ENCODE measurements at places on chromosomes 1 and 21.

DNA sequence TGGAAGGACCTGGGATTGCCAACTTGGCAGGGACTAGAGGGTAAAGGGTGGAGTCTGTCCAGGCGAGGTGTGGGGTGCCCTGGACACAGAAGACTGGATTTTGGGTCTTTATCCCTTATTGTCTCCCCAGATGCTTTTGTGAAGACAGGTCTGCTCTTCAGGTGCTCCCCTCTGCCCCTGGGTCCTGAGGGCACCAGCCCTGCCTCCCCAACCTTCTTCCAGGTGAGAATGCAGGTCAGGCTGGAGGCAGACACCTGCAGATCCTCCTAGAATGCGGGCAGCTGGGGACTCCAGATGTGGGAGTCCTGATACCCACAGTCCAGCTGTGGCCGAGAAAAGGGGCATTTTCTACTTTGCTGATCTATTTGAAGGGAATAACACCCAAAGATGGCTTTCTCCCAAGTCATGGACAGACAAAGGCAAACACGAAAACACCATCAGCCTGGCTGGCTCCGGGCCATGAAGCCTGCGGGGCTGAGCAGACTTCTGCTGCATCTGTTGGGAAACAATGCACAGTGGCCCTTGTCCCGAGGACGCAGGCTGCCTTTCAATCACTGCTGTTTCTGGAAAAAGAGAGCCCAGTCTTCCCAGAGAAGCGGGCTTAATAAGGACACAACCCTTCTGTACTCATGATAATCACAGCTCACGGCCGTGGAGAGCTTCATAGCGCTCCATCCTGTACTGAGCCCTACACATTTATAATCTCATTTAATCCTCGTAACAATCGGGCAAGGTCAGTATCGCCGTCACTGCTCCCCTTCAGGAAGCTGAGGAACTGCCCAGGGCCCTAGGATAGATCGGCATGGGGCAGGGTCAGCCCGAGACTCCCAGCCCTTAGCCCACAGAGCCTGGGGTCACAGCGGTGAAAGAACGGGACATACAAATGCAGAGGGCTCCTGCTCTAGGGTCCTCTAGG, 62.0 kb upstream of the ABCG1 start:
- no peak for DNase-seq

GRCh38 chr1:21321963-21322680, 31.9 kb upstream of the ECE1 start:
- no peak for DNase-seq

- no peak for DNase-seq
Observed at GRCh38 chr1:53419034-53419433, 40.2 kb upstream of the DMRTB1 start.

DNA sequence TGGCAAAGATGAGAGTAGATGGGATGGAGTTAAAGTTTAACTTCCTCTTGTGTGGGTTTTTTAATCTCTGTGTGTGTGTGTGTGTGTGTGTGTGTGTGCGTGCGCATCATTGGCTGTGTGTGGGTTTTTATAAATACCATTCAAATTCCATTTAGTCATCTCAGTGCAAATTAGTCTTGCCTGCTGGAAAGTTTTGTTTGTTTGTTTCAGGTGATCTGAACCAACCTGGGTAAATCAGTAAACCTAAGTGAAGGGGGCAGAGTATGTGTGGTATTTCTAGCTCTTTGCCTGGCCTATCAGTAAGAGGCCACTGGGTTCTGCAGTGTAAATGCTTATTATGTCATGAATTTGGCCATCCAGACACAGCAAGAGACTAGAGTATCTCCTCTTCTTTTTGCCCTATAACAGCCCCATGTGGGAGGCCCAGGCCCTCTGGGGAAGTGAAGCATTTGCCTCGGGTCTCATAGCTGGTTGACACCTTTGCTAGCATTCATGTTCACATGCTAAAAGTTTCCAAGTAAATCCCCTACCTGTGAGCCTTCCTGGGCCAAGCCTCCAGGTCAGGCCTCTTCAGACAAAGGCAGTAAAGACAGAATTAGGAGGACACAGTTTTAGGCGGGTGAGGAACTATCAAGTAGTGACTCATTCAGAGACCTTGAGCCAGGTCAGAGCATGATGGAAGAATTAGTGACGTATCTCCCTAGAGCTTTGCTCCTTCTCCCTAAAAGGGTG, 14.7 kb downstream of the INTS3 start:
- no peak for DNase-seq

DNA sequence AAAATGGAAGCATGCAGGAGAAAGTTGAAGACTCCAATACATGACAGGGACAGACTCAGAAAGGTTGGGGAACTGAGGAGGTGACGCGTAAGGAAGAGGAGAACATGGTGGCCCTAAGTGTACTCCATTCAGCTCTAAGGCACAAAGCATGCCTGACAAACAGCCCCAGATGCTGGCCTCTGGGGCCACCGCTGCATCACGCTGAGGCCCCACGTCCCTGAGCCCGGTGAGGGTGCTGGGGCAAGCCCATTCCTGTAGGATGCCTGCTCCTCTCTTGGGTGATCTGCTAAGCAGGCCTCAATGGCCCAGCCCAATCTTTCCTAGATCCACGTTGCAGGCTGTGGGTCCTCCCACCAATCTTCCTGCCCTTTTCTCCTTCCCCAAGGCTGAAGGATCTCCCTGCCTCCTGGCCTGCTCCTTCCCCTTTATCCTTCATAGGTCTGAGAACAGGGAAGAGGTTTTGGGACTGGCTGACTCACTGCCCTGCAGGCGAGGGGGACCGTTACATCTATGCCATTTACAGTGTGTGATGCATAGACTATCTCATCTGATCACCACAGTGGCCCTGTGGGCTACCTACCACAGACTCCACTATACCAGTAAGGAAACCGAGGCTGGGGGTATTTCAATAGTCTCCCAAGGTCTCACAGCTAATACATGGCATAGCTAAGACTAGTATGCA, 16.8 kb upstream of the NID1 start:
- no peak for DNase-seq

DNA sequence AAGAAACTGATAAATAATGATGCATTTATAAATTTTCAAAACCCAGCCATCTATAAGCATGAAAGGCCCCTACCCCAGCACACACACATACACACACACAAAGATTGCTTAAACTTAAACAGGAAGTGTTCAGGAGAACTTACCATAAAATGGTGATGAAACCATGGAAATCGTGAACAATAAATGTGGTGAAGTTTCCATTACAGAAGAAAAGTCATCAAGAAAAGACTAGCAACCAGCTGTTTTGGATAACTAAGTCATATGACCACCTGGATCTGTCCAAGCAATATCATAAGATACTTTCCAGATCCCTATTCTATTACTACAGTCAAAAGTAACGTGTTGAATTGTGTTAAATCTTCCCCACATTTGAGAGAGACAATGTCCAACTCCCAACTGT, 24.1 kb downstream of the RGS5 start:
- DNase-seq = no peak

DNA sequence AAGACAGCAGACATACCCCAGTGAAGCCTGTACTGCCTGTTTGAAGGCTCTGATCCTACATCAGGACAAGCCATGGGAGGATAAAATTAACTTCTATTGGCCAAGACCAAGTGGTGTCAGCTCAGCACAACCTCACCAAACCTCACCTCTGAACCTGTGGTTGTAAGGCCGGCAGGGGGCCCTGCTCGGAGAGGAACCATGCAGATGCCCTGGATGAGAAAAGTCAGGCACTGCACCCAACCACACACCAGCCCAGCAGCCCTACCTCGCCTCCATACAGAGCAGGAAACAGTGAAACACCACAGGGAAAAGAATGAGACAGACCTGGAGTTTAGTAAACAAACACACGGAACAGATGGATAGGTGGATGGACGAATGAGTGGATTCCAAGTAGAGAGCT, 70.0 kb upstream of the PAX7 start:
- no peak for DNase-seq

- no peak for DNase-seq
Observed at GRCh38 chr1:37714689-37715088, 22.4 kb downstream of the CDCA8 start.

GRCh38 chr1:32112806-32113375, 5.0 kb downstream of the KPNA6 start:
- no peak for DNase-seq

DNA sequence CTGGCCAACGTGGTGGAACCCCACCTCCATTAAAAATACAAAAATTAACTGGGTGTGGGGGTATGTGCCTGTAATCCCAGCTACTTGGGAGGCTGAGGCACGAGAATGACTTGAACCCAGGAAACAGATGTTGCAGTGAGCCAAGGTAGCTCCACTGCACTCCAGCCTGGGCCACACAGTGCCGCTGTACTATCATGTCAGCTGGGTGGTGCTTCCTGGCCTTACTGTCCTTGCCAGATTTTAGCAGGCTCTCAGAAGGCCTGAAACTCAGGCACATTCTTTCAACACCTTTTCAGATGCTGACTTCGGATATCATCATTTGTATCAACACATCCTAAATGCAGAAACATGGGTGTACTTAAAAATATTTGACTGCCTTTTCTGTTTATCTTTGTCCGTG, 31.6 kb upstream of the NBL1 start:
- DNase-seq = no peak

- no peak for DNase-seq
Observed at GRCh38 chr1:100358210-100358609, 5.9 kb downstream of the CDC14A start.

DNA sequence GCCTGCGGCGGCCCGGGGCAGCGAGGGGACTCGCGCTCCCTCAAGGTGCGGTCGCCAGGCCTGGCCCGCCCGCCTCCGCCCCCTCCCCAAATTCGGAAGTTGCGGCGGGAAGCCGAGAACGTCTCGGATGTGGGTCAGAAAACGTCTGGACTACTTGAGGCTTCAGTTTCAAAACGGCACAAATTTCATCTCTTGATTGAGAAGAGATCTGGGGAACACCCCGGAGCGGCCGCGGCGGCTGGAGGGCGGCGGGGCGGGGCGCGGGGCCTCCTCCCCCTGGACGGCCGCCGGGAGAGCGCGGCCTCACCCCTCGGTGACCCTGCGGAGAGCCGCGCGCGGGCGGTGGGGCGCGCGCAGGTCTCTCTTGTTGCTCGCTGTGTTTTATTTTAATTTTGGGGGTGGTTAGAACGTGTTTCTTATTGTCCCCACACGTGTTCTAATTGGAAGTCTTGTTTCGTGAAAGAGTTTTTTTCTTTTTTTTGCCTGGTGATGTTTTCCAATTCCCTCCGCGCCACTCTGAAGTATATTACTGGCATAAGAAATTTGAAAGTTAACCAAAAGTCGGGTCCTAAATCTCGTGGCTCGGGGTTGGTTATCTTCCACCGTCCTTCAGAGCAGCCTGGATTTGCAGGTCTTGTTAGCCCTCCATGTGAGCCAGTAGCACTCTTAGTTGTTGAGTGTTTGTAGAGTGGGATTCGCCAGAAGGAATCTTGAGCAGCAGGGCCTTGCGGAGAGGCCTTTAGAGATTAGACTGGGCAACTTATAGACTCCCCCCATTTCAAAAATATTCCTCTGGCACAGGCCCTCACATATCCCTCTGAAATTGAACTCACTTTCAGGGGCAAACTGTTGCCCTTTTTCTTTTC, 749 bp downstream of the PCBP3 start:
- DNase-seq = no peak

DNA sequence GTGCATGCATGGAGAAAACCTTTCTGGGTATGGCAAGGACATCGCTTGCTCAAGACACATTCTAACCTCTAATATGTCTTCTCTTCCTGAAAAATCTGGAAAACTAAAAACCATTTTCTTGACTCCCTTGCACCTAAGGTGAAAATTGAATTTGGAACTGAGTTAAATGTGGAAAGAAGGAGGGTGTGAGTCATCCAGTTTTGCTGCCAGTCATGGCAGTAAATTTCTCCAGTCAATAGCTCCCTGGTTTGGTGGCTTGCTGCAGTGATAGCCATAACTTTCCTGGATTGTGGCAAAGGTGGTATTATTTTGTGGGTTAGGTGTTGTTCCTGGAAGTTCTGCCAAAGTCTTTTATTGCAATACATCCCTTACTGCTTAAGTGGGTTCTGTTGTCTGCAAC, 2.5 kb downstream of the ZCCHC17 start:
- no peak for DNase-seq

- no peak for DNase-seq
Observed at GRCh38 chr21:35149698-35150097, 100.6 kb upstream of the RUNX1 start.

DNA sequence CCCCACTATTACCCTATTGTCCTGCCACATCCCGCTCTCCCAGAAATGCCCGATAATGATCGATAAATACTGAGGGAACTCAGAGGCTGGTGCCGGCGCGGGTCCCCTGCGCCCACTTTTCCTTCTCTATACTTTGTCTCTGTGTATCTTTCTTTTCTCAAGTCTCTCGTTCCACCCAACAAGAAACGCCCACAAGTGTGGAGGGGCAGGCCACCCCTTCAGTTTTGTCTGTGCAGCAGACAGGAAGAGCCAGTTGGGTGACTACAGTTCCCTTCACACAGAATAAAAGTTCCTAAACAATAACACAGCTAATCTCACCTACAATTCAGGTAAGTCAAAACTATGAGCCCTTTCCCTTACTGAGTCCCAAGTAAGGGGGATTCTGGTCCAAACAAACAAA, 423.7 kb downstream of the SMYD3 start:
- no peak for DNase-seq

- no peak for DNase-seq
Observed at GRCh38 chr1:119114786-119115185, 25.7 kb downstream of the WARS2 start.

GRCh38 chr21:43767498-43767983, 8.6 kb downstream of the CSTB start:
- no peak for DNase-seq

DNA sequence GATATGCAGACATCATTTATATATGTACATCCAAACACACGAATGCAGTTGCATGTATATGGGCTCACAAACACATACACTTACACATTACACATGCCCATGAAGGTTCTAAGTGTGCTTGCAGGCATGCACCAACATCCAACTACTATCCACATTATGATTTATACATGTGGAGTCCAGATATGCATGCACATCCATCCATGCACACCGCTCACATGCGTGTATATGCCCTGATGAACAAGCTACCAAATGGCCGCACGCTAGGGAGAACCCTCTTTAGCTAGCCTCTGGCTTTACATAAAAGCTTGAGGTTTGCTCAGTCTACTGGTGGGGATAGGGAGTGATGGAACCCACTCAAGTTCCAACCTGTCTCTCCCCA, 8.5 kb downstream of the GPR3 start:
- no peak for DNase-seq

- DNase-seq = no peak
Observed at GRCh38 chr1:150021191-150021694, 10.7 kb upstream of the OTUD7B start.

GRCh38 chr1:200895801-200896530, 1.3 kb downstream of the INAVA start:
- DNase-seq = no peak

DNA sequence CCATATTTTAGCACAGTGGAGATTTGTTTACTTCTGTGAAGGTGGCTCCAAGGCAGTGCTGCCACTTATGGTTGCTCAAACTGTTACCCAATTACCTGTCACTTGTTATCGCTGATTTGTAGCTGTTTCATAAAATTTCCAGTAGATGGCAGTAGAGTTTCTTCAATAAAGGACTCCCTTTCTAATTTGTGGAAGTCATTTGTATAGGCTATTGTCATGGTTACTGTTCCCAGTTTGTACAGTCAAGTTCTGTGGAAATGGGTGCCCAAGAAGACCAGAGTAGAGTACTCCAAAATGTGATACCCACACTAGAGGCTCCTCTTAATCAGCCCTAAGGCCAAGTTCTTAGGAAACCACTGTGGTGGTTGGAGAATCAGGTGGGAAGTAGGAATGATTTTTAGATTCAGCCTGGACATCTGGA, 186.1 kb downstream of the CLEC20A start:
- no peak for DNase-seq
